Astrocyte (in vitro differentiated cells and primary cell): ENCODE measurements at places on chromosomes 4 and X.

GRCh38 chrX:70092247-70092646 is 30.0 kb downstream of the OTUD6A start:
- no peak for DNase-seq

DNA sequence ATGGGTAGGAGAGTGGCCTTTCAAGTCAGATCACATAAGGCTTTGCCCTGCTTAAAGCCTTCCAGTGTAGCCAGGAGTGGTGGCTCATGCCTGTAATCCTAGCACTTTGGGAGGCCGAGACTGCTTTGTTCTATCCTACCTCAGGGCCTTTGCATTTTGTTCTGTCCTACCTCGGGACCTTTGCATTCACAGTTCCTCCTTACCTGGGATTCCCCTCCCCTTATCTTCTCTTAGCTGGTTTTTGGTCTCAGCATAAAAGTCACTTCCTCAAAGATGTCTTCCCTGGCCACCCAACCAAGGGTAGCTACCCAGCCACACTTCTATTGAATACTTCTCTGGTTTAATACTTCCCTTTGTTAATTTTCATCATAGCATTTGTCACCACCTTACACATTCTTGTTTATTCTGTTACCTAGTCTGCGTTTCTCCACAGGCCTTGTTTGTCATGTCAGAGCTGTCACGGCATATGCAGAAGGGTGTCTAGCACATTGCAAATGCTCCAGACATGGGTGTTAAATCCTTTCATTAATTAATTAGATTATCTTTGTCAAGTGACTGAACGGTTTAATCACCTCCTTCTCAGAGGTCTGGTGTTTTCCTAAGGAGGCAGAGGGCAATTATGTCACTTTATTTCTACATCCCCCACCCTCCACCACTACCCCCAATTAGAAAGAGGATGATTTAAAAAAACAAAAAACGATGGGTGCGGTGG is 11.3 kb upstream of the SETD7 start:
- no peak for DNase-seq

DNA sequence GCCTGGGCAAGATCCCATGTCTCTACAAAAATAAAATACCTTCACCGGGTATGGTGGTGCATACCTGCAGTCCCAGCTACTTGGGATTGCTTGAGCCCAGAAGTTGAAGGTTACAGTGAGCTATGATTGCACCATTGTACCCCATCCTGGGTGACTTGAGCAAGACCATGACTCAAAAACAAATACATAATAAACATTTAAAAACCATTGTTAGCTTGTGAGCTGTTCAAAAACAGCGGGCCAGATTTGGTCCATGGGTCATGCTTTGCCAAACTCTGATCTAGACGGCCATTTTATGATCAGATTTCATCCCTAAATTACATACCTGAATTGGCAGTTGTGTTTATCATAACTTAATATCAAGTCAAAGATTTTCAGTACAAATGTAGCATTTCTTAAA is 76.0 kb upstream of the GPM6B start:
- no peak for DNase-seq

GRCh38 chrX:39907964-39908661 is 189.6 kb downstream of the BCOR start:
- DNase-seq: peak; percentile 93

GRCh38 chrX:31713120-31713519 is 641.3 kb upstream of the FTHL17 start:
- DNase-seq: no peak
